ENCODE measurements at places on chromosomes 4 and X. TPM values are rescaled to one million over a fixed set of nuclear protein-coding genes. Genes with fewer than 3 reads are reported as not detected.

DNA sequence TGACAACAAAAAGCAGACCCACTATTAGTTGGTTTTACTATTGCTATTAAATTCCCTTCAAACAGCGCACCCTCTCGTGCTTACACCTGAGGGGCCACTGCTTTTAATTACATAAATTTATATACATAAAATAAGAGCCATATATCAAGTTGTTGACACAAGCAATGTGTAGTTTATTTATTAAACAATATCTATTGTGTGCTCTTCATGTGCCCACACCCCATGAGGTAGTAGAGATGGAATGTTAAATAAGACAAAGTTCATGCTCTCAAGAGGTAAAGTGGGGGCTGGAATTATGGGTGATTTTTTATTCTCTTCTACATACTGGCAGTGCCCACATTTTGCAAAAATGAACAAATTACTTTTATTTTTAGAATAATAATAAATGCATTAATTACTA lies 47.3 kb downstream of the KCNIP4 start:
- DNase-seq: no peak

DNA sequence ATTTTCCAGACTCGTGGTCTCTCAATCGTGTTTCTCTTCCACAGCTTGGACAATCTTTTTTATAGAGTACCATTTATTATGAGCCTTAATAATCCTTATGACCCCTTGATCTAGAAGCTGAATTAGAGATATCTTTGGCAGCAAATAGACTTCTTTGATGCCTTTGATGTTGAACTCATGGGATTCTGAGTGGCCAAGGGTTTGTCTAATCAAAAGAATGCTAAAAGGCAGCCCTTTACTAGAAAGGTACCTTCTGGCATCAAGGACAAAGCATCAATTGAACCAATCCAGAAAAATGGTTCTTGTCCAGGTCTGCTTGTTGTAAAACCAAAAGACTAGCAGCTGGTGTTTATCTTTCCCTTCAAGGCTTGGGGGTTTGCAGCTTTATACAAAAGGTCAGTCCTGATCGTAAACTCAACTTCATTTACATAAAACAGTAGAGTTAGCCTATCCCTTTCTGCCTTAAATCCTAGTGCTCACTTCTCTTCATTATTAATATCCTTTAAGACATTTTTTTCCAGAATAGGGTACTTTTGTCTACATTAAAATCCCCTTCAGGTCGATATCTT lies 411.3 kb downstream of the FAT4 start:
- no peak for DNase-seq

Gene TMEM47
- 36.1 TPM for total RNA-seq

DNA sequence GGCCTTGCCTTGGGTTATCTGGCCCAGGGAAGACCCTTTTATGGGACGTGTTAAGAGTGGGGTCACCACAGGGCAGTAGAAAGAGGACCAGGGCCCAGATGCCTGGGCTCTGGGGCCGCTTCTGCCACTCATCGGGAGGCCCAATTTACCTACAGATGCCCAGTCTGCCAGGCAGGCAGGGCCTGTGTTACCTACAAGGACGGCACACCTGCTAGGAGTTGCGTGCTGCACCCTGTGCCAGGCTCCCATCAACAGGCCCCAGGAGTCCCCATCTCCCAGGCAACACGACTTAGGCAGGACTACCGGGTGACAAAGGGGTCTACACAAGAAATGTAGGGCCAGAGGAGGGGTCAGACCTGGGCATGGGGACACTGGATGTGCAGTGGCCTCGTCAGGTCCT lies 34.6 kb downstream of the WDR1 start:
- no peak for DNase-seq

Gene LNX1
- 28.1 TPM for total RNA-seq

- no peak for DNase-seq
Measured at GRCh38 chrX:14913241-14913640, 40.0 kb downstream of the MOSPD2 start.

- DNase-seq: no peak
Measured at GRCh38 chr4:38566806-38567398, 97.1 kb upstream of the KLF3 start.

DNA sequence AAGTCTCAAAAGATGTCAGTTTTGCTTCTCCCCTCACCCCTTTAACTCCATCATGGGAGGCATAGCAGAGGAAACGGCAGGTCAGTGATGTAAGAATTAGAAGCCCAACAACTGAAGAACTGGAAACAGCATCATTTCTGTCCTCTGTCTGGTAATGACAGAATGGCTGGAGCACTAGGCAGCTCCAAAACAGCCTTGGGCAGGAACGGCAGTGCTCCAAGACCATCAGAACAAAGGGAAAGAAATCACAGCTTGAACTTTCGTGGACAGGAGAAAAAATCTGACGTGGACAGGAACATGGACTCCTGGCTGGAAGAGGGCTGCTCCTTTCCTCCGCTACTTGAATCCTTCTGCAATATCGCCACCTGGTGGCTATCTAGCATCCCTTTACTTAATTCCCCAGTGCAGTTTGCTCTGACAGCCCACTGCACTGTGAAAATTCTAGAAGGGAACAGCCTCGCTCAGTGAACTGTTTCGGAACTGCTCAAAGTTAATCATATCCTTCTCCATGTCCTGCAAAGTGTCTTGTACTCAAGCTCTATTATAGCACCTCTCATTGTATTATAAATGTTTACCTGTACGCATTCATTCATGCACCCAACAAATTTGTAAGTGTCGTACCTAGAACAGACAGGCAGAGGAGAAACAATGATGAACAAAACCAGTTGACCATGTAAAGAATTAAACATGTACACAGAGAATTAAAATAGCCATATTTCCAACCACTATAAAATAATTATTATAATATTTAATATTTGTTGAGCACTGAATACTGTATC lies 20.4 kb downstream of the SLC25A53 start:
- DNase-seq: peak; percentile 25

- DNase-seq: no peak
Measured at GRCh38 chrX:9835585-9836210, 49.5 kb downstream of the SHROOM2 start.

- no peak for DNase-seq
Measured at GRCh38 chr4:83926950-83927349, 391.0 kb downstream of the GPAT3 start.

DNA sequence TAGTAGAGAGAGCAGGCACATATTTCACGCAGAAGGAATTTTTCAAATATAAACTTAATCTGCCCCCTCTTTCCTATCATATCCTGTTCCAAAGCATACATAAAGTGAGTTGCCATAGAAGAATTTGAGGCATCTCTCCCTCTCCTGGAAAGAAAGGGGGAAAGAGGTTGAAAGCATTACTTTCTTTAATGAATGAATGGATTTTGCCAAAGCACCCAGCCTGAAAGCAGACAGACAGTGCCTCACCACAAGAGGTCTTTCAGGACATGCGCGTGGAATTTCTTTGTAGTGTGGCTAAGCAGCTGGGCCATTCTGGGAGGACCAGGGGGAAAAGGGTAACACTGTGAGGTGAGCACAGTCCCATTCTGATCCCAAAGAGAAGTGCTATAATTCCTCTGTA lies 651.4 kb downstream of the IQCM start:
- no peak for DNase-seq

DNA sequence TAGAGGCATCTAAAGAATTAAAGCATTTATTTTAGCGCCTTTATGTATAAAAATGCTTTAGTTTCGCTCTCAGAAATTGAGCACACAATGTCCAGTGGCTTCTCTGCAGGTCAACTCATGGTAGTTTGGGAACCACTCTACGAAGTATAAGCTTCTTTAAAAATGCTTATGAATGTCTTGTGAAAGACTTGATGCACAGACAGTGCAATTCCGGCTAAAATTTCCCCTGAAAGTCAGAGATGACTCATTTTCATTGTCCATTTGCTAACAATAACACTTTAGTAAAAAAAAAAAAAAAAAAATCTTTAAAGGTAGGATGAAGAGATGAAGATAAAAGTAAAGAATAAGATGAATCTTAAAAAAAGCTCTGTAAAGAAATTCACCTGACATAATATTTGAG lies 117.2 kb downstream of the PDHA2 start:
- DNase-seq: no peak

- DNase-seq: no peak
Measured at GRCh38 chr4:89708903-89709421, 128.0 kb downstream of the SNCA start.

DNA sequence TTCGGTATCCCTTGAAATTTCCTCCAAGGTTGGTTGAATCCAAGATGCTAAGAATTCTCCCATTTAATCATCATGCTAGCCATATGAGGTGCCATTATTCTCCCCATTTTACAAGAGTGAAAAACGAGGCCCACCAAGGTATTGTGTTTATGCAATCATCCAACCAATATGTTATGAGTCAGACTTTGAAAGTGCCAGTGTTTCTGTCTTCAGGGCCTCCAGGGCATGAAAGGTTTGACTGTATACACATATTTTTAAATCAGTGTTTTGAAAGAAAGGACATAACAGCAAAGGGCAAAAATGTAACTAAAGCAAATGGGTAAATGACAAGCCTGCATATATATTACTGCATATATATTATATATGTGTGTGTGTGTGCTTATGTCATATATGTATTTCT lies 541.2 kb upstream of the SMIM31 start:
- DNase-seq: no peak

Gene GRIPAP1
- total RNA-seq: 44.5 TPM

Gene CASK
- 42.4 TPM for total RNA-seq

DNA sequence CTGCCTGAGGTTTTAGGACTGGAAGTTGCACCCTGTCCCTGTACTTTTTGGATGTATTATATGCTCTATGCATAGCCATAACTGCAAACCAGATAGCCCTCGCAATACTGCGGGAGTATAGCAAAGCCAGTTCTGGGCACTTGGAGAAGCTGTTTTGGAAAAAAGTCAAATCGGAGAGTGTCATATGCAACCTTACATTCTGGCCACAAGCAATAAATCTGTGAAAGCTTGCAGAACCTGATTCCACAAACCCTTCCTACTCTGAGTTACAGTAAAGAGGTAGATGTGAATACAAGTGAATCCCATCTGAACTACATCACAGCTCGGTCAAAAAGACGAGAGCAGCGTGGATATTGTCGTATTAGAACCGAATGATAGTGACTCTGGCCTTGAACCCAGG lies 10.3 kb downstream of the HELT start:
- no peak for DNase-seq

DNA sequence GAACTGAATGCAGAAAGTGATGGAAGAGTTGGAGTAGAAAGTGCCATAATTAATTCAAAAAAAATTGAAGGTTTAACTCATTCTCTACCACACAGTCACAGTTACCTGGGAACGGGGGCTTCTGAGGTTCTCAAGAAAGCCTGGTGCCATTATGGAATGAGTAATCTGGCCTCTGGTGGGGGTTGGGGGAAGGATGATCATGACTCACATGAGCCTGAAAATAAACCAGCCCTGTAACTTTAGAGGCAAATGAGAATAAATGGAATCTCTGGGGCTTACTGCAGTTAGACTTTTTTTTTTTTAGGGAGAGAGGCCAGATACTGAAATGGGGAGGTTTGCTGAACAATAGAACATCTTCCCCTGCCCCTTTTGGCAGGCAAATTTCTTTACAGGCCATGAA lies 55.3 kb downstream of the SOD3 start:
- DNase-seq: no peak

Gene NFXL1
- 6.7 TPM for total RNA-seq

GRCh38 chr4:143402776-143403552 lies 66.3 kb downstream of the GAB1 start:
- DNase-seq: no peak

Gene DGKK
- not detected for total RNA-seq

DNA sequence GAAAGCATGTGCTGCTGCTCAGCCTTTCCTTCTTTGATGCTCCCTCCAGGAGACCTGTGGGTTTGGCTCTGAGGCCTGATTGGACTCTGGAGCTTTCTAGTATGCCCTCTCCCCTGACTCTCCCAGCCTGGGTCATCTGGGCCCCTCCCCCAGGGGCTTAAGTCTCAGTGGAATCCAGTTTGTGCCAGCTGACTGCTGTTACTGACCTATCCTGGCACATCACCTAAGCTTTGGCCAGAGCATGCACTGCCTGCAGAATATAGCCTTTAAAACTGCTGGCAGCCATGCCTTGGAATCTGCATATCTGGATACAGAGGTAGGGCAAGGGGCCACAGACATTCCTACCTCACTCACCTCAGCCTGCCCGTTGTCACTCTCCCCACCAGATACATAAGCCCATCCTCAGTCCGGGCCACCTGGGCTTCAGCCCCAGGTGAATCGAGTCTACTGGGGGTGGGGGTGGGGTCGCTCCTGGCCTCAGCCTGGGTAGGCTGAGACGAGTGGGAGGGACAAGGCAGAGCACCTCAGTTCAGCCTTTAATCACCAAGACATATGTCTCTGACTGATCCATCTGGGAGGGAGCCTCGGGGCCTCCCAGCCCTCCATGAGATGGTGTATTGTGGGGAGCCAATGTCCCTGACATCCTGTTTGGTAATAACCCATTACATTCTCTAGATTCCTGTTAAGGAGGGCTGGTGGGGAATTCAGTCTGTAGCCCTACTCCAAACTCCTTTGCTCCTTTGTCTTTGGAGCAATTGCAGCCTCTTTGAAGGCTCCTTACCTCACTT lies 61.2 kb downstream of the STARD8 start:
- no peak for DNase-seq

Gene MAML3
- 12.0 TPM for total RNA-seq

- DNase-seq: no peak
Measured at GRCh38 chr4:48190839-48191238, 56.8 kb upstream of the TXK start.

- DNase-seq: no peak
Measured at GRCh38 chr4:83947830-83948193, 411.9 kb downstream of the GPAT3 start.

Gene TCEAL6
- not detected for total RNA-seq

DNA sequence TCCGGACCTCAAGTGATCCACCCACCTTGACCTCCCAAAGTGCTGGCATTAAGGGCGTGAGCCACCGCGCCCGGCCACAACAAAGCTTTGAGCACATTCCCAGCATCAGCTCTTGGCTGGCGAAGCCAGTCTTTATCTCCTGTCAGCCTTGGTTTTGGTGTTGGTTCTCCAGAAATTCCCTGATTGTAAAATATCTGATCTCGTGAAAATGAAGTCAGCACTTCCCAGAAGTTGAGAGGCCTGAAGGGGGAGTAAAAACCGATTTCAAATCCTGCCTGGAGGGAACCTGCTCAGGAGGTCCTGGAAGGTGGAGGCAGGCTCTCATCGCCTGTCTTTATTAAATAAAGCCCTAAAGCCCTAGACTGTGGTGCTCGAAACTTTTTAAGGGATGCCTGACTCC lies 33.6 kb downstream of the PTTG2 start:
- DNase-seq: no peak

- DNase-seq: no peak
Measured at GRCh38 chrX:97310373-97310772, 426.7 kb downstream of the RPA4 start.

DNA sequence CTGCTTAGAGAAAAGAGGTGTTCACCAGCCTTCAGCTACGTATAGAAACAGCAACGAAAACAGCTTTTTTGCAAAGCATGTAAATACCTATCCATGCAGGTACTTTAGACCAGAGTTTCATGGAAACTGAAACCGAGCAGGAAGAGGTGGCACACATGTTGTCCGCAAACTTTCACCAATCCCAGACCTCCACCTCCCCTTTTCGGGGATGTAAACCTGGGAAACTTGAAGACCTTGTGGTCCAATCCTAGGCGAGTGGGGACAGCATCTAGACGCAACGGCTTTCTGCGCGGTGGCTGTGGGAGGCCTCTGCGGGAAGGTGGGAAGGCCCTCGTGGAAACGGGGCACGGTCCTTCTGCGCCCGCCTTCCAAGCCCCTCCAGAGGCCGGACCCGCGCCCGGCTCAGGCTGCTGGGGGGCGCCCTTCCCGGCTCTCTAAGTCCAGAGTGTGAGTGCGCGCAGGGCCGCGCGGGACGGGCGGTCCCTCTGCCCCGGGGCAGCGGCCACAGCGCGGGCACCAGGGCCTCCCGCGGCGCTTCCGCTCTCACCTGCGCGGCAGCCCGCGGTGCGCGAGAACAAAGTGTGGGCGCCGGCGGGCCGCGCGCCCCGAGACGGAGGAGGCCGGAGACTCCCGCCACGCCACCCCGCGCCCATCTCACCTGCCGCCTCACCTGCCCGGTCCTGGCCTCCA lies 830 bp upstream of the SHROOM2 start:
- DNase-seq: no peak
